ENCODE measurements at places on chromosomes 11 and 22.

GRCh38 chr22:19917389-19918138, 24.0 kb upstream of the COMT start:
- DNase-seq: no peak

- no peak for DNase-seq
Measured at GRCh38 chr11:125778728-125779127, at the start of gene PATE2. Gene PATE2, minus strand, starts transcription at chr11:125778828. Its CDS starts 55 bp downstream, at chr11:125778773.

DNA sequence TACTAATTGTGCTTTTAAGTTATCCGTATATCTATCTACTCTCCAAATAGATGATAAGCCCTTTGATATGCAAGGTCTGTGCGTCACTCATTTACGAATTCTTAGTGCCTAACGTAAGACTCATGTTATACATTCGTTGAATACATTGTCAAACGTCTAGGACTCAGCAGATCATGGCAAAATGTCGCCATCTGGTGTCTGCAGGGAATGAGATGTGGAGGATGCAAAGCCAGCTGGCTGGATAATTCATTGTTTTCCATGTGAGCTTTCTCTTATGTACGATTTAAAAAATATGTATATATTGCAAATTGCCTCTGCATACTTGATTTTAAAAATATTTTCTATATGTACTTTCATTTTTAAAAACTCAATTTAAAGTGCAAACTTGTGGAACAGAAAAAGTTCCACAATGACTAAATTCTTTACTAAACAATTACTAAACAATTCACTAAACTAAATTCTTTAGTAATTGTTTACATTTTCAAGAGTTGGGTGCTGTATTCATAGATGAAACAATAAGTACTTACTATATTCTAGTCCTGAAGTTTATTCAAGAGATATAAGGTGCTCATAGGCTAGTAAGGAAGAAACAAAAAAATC, 33.8 kb downstream of the ZNF202 start:
- DNase-seq: peak; percentile 2

- DNase-seq: peak; percentile 10
Measured at GRCh38 chr11:59680287-59681154, 11.7 kb upstream of the PATL1 start.

GRCh38 chr11:27205250-27205649, 157.8 kb downstream of the CCDC34 start:
- DNase-seq: no peak

GRCh38 chr22:33470456-33470855, 412.3 kb upstream of the SYN3 start:
- DNase-seq: no peak

- no peak for DNase-seq
Measured at GRCh38 chr22:50561401-50562358, 1.0 kb downstream of the SYCE3 start.

DNA sequence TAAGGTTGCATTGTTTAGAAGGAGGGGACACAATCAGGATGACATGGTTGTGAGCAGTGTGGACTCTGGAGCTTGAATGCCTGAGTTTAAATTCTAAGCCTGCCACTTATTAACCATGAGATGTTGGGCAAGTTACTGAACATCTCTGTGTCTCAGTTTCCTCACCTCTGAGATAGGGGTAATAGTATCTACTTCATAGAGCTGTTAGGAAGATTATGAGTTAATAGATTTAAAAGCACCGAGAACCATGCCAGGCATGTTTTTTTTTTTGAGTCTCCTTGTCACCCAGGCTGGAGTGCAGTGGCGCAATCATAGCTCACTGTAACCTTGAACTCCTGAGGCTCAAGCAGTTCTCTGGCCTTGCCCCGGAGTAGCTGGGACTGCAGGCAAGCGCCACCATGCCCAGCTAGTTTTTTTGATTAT, 33.3 kb downstream of the ST14 start:
- DNase-seq: no peak

GRCh38 chr22:29260031-29260560, 7.7 kb downstream of the RHBDD3 start:
- no peak for DNase-seq

- no peak for DNase-seq
Measured at GRCh38 chr22:36201630-36202319, at the start of gene APOL4. Gene APOL4, minus strand, starts transcription at chr22:36201809. Its CDS starts 75 bp downstream, at chr22:36201734.
